Dermis blood vessel endothelial cell (primary cell): ENCODE measurements at places on chromosomes 6 and 20. TPM values are rescaled to one million over a fixed set of nuclear protein-coding genes. Genes with fewer than 3 reads are reported as not detected.
A peak's percentile ranks its signal among the peaks of the same experiment; 100 is the strongest.

The C6orf163 gene
- total RNA-seq = 1.0 and 1.9 TPM in 2 replicates

The RAET1L gene
- not detected in 2 replicates for total RNA-seq

GRCh38 chr6:45590696-45591184, 213.0 kb upstream of the SUPT3H start:
- DNase-seq = no peak

DNA sequence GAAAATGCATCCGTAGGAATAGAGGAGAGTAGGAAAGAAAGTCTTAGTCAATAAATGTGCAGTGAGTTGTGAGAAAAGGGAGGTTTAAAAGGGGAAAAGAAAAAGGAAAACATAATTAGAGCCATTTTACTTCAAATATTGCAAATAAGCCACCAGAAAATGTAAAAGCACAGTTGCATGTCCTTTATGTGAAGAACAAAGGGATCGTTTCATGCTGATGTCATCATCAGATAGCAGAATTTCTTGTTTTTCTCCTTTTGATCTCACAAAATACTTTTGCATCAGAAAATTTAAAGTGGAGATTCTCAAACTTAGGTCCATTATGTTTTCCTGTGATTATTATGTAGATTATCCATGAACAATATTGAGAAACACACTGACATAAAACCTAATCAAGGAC, 166.7 kb downstream of the HAO1 start:
- DNase-seq = peak; percentile 5

DNA sequence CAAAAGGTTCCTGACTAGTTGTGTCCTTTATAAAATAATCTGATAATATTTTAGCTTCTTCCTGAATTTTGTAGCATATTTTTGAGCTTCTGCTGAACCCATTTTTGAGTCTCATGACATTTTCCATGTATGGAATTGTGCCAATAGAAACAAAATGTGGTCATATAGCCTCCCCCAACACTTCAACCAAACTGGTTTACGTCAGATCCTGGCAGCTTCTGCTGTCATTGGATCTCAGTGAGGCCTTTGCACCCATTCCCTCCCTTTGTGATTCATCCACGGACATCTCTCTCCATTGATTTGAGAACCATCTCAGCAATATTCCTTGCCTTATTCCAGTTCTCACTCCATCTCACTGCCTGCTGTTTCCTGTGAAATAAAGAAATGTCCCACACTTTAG, 166.0 kb upstream of the PROKR2 start:
- no peak for DNase-seq

- DNase-seq = peak; percentile 86
These were observed 101.6 kb upstream of the PRSS16 start for GRCh38 chr6:27145731-27146455.

The BMP2 gene
- total RNA-seq = 23.1 and 33.7 TPM in 2 replicates

- no peak for DNase-seq
These were observed 21.8 kb downstream of the MYO6 start for GRCh38 chr6:75770844-75771243.

DNA sequence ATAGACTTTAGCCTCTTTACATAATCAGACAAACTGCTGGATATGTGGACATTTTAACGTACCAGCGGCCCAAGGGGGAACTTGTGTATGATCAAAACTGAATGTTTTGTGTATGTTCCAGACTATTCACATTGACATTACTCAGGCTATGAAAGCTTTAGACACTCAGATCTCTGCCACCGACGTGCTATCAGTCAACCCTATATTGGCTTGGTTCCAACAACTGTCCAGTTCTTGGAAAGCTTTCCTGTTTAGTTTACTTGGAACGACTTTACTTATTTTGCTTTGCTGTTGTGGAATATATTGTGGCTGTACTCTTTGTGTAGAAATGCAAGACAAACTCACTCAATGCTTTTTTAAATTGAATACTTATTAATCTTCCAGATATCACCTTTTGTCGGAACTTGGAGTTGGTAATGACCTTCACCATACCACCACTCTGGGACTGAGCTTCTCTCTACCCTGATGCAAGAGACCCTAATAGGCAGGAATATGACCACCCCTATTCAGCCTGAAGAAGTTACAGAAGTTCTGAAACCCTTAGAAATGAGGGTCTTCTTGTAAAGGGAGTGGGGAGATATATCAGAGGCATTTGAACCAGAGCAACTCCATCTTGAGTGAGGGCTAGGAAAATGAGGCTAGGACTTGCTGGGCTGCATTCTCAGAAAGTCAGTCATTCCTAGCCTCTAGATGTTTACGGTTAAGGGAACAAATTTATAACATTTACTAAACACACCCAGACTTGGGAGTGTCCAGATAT, 49.0 kb upstream of the PAX1 start:
- no peak for DNase-seq

The GRIK2 gene
- under 0.01 and 0.34 TPM in 2 replicates for total RNA-seq

- DNase-seq = peak; percentile 55
These were observed 65.0 kb upstream of the SIRPA start for GRCh38 chr20:1830240-1830639.

The IMPG1 gene
- not detected in 2 replicates for total RNA-seq

The CRIP3 gene
- 0.34 TPM in 1 of 2 replicates, not detected in the other for total RNA-seq

GRCh38 chr20:54190217-54190616, 16.4 kb upstream of the CYP24A1 start:
- DNase-seq = no peak

- no peak for DNase-seq
These were observed 128.8 kb downstream of the QKI start for GRCh38 chr6:163543321-163543720.

DNA sequence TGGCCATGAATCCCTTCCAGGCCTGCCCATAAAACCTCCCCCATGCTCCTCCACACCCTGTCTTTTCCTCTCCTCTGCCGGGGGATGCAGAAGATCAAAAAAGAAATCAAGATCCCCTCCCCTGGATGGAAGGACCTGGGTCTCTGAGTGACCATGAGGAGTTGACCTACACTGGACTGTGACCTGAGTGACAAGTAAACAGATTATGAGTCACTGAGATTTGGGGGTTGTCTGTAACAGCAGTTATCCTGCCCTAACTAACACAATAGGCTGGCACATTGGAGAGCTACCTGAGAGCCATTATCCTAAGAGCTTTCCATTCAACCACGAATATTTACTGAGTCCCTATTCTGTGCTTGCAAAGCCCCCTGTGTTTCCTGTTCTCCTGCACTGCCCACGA, 28.4 kb upstream of the SIRPA start:
- DNase-seq = no peak
